ENCODE measurements at places on chromosomes 4 and X. TPM values are rescaled to one million over a fixed set of nuclear protein-coding genes. Genes with fewer than 3 reads are reported as not detected.

The MAGEB2 gene
- total RNA-seq = not detected

DNA sequence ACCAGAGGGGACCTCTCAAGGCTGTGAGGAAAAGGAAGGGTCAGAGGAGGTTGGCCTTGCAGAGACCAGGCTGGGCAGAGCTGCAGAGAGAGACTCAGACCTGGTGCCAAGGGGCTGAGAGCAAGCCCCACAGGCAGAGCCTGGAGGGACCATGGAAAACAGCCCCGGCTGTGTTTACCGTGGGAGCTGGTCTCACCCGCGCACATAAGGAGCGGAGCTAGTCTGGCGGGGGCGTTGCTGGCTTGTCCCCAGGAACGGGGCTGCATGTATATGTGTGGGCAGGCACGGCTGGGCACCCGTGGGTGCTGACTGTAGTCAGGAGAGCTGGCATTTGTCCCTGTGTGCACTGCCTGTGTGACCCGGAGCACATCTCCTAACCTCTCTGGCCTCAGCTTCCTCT is 45.7 kb downstream of the C4orf50 start:
- DNase-seq = no peak

The HAND2 gene
- 1.1 TPM for total RNA-seq

DNA sequence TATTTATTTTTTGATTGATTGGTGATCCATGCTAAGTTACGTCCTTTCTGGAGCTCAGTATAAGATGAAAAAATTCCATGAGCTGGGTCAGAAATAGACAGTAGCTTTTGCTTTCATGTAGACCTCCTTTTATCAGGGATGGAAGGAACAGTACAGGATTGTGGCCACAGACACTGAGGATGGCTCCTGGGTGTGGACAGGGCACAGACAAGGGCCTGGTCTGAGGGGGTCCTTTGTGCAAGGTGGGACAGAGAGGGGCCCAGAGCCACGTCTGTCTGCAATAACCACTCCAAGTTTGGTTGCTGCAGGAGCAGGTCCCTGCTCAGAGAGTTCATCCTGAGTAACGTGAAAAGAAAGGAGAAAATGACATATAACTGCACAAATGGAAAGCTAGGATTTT is 127.1 kb downstream of the ENPP6 start:
- no peak for DNase-seq

- DNase-seq = no peak
These were observed 680.0 kb downstream of the TRIML1 start for GRCh38 chr4:188819233-188819632.

GRCh38 chr4:6546681-6547447 is 28.1 kb upstream of the MAN2B2 start:
- DNase-seq = peak; percentile 37

The ART3 gene
- total RNA-seq = 8.0 TPM

GRCh38 chr4:87236861-87237260 is 16.4 kb upstream of the KLHL8 start:
- DNase-seq = peak; percentile 39

- peak; percentile 39 for DNase-seq
These were observed 54.9 kb downstream of the LINC00632 start for GRCh38 chrX:140764401-140764919.

The CXCL11 gene
- total RNA-seq = 0.49 TPM

The TMPRSS11B gene
- not detected for total RNA-seq

- DNase-seq = peak; percentile 65
These were observed 60.7 kb upstream of the ABCG2 start for GRCh38 chr4:88219099-88219498.

The TCP11X2 gene
- total RNA-seq = not detected

DNA sequence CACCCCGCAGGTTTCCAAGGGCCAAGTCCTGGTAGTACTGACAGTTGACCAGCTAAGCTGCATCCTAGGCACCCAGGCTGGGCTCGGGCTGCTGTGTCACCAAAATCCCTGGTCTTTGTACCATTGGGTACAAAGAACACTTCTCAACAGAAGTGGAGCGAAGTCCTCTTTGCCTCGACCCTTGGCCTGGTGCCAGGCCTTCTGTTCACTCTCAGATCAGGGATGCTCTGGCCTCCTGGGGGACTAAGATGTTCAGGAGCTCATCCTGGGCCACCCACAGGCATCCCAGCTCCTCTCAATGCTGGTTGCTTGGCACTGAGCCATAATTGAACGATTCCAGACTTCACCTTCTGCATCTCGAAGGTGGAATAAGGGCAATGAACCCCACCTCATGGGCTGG is 13.8 kb upstream of the SLC2A9 start:
- DNase-seq = no peak

- DNase-seq = no peak
These were observed 3.0 kb upstream of the SLC25A6 start for GRCh38 chrX:1394731-1395501.

- DNase-seq = no peak
These were observed 482 bp downstream of the FAM9C start for GRCh38 chrX:13043938-13044337.

The ABCG2 gene
- 7.0 TPM for total RNA-seq

GRCh38 chrX:72620550-72621145 is 48.0 kb upstream of the HDAC8 start:
- DNase-seq = no peak

DNA sequence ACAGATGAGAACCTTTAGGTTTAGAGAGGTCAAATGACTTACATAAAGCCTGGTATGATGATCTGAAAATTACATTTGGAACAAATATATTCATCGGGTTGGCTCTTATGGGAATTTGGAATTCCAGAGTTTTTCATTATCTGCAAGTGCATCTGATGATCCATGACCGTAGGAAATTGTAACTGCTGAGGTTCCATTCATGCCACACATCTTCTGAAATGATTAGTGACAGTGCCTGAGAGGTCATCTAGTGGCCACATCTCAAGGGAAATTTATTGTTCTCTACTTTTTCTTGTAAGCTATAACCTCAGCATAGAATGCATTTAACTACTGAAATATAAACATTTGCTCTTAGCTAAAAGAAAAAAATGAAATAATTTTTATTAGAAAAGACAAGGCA is 105.8 kb upstream of the NWD2 start:
- no peak for DNase-seq

The PHEX gene
- total RNA-seq = 1.5 TPM

DNA sequence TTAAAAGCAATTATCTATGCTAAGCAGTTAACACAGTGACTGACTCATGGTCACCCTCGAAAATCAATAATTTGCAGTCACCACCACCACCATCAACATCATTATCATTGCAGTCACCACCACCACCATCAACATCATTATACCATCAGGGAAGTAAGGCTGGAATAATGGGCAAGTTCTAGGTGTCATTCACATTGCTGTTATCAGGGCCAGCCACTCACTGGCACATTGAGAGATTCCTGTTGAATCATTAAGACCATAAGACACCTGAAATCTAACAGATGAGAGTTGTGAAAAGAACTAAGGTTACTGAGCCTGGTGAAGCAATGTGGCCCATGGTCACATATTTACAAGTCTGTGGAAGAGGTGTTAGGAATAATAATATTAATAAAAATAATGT is 247.7 kb upstream of the BOD1L1 start:
- no peak for DNase-seq

- no peak for DNase-seq
These were observed 28.4 kb downstream of the GAGE1 start for GRCh38 chrX:49627086-49627777.

The PWWP3B gene
- 5.7 TPM for total RNA-seq

The NHSL2 gene
- total RNA-seq = 6.9 TPM
